ENCODE measurements at places on chromosomes 2 and 18. TPM values are rescaled to one million over a fixed set of nuclear protein-coding genes. Genes with fewer than 3 reads are reported as not detected.

- DNase-seq, result no peak
These were observed 241.1 kb downstream of the BCL2 start for GRCh38 chr18:63078471-63078870.

DNA sequence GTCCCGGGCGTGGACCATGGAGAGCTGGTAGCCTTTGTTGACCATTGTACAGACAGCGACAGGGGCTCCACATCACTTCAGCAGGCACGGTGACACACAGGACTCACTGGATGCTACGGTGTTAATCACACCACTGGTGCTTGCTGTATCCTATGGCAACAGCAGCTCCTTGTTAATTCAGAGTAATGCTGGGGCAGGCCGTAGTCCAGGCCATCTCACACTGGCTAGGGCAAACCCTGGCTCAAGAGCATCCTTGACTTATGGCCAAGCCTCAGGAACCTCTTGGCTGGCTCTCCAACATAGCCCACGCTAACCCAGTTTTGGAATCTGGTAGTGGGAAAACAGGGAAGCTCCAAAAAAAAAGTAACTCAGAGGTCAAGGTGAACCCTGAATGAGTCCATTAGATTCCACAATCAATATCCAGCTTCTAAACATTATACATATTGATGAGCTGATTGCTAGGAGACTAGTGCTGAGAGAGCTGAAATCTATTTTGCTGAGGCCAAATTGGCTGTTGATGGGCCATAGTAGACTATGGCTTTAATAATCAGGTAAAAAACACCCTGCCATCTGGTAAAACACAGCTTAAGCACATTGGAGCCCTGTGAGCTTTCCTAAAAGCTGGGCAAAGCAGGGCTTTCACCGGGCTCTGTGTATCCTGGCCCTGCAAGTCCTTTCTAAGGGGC is 253.6 kb downstream of the PRKCE start:
- DNase-seq, result no peak

- no peak for DNase-seq
These were observed 358.7 kb upstream of the TNP1 start for GRCh38 chr2:217218269-217219163.

DNA sequence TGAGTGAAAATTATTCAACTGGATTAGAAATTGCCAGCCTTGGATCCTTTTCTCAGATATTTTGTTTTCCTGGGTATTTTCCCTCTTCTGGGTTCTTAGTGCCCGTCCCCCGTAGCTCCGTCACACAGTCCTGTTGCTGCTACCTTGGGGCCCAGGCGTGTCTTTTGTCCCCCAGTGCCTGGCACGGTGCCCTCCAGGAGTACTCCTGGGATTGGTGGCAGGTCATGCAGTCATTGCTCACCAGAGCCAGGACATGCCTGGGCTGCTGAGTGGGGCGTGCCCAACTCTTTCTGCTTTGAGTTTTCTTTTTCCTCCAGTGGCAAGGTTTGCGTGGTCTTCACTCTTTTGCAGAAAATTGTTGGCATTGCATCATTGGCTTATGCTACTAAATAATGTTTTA is 275.2 kb downstream of the AGAP1 start:
- no peak for DNase-seq

GRCh38 chr18:54210463-54210862 is 14.0 kb downstream of the MBD2 start:
- no peak for DNase-seq

DNA sequence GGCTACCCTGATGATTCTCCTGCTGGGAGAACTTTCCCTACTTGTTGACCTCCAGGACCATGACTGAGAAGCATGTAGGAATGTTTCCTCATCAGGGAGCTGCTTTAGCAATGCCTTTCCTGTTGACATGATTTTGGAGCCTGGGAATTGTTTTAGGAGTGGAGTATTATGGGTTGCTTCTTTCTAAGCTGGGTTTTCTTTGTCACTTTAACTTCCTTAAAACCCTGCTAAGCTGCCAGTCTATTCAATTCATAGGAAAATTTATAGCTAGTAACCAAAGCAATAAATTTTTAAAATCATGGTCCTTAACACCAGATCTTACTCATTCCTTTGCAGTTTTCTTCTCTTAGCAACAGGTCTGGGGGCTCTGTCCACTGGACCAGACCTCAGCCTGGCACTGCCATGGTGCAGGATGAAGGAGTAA is 125.6 kb upstream of the TACR1 start:
- DNase-seq, result no peak

DNA sequence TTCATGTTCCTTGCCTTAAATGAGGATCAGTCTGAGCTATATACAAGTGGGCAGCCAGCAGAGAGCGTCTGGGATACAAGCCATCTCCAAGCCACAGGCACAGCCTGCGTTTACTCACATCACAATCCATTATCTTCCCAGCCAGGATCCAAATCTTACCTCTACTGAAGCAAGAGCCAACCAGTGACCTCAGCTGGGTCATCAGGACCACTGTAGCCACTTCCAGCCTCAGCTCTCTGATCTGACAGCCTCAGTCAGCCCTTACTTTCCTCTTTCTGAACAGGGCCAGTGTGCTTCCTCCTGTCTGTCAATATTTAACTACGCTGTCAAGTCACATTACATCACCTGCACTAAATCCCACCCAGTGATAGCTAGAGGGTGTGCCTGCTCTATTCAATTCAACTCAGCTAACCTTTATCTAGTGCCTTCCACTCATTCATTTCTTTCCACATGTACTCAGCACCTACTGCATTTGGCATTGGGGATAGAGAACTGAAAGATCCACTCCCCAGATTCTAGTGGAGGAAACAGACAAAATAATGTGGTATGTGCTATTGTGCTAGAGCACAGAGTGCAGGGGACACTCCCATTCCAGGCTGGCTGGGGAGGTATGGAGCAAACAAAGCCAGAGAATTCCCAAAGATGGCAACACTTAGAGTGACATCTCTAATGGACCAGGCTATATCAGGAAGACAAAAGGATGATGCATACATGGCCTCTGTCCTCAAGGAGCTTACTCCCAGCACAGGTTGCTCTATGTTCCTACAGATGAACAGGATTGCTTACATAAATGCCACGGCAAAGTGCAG is 146.5 kb downstream of the NCKAP5 start:
- no peak for DNase-seq

- DNase-seq, result no peak
These were observed 108.5 kb upstream of the RND3 start for GRCh38 chr2:150595803-150596470.

DNA sequence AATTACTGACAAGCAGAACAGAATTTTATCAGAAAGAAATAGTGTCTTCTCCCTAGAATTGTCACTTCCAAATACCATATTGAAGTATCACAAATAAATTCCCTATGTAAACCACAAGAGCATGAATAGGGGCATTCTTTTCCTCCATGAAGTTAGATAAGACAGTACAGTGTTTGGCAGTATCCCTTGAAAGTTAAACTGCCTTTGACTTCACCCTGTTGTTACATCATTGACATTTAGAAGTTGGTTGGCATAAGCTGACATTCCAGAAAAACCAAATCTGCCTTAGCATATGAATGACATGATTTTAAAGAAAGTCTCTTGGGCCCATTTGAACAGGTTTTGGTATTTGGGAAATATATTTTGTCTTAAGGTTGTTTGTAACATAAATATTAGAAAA is 50.2 kb upstream of the OSR1 start:
- DNase-seq, result no peak

DNA sequence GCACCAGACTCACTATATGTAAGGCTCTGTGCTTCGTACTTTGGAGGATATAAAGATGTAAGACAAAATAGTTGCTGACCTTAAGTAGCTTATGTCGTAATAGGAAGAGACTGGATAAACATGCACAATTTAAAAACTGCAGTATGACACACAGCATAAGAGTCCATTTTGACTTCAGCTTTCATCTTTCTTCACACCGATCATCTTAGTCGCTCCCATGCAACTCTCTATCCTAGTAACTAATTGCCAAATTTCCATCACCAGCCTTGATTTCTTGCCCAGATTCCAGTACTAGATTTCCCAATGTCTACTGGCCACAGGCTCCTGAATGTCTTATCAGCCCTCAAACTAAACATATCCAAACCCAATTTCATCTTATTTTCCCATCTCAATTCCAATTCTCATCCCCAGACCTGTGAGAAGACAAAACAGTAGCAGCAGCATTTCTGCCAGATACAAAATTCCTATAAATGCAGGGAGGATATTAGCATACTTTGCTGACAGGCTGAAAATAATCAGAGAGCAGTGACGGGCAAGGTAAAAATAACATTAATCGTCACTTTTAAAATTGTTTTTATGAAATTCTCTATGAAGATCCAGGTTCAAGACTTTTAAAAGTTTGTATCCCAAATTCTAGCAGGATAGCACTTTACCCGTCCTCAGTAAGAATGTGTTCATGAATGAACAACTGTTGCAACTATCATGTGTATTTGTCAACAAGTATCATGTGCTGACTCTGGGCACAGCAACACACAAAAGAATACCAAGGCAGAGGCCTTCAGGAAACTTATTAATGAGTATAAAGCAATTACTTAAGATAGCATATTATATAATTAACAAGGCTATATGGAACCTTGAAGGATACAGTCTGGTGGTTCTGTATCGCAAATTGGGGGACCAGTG is 42.2 kb downstream of the KIDINS220 start:
- DNase-seq, result no peak

DNA sequence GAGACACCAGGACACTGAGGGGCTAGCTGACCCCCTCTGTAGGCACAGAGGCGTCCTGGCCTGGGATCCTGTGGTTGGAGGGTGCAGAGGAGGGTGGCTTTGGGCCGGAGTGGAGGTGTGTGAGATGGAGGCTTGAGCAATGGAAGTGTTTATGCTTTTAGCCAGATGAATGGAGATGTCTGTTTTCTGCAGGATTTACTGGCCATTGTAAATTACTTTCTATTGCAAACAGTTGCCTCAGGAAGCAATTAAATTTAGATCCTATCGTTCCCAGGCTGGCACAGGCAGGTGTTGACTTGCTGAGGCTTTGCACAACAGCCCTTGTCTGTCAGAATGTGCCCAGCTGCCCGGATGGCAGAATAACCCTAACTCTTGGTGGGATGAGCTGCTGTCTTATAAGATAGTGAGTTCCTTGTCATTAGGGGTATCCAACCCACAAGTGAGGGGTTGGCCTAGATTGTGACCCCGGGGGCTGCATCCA is 1.8 kb upstream of the ARID5A start:
- DNase-seq, result no peak

DNA sequence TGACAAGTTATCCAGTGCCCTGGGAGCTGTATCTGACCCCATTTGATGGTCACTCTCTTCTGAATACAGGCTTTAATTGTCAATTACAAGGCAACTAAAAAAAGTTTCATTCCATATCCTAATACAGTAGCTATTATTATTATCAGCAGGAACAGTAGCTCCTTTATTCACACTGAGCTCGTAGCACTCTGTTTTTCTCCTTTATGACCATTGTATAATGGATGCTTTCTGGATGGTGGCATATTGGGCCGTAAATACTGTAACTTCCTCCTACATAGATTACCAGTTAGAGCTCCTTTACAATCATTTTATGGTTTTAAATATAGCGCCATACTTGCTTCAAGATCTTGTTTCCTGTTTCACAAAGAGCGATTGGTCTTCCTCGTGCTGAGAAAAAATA is 1040.3 kb downstream of the TSN start:
- no peak for DNase-seq

- DNase-seq, result no peak
These were observed 223.5 kb downstream of the NEDD4L start for GRCh38 chr18:58267493-58267892.

DNA sequence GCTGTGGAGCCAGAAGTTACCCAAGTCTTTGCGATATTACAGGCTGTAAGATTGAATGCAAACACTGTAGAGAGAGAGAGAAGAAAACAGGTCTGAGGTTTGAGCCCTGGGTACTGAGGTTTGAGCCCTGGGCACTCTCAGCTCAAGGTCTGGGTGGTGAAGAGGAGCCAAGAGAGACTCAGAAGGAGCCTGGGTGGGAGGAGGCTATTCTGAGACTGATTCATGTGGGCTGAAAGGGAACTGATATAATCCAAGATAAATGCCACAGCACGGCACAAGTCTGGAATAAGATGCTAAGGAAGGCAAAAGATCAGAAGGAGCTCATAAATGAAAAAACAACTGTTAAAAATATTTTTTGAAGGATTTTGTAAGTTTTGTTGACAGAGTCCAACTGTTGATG is 407.6 kb upstream of the HS6ST1 start:
- DNase-seq, result no peak

DNA sequence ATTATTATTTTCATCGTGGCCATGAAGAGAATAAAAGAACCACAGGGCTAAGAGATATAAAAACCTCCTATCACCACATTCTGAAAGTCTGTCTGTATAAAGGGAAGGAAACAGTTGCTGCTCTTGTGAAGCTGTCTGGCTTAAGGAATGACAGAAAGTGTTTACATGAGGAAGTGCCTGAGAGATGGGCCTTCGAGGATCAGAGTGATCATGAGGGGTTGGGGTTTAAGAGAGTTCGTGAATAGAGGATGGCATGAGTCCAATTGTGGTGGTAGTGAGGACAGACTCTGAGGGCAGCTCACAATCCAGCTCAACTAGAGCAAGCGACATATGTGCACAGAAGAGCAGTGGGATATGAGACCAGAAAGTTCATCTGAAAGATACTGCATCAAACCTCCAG is 65.8 kb upstream of the PIEZO2 start:
- no peak for DNase-seq

GRCh38 chr2:150606380-150607060 is 119.1 kb upstream of the RND3 start:
- no peak for DNase-seq

- DNase-seq, result no peak
These were observed 49.3 kb upstream of the PLB1 start for GRCh38 chr2:28446531-28446930.

DNA sequence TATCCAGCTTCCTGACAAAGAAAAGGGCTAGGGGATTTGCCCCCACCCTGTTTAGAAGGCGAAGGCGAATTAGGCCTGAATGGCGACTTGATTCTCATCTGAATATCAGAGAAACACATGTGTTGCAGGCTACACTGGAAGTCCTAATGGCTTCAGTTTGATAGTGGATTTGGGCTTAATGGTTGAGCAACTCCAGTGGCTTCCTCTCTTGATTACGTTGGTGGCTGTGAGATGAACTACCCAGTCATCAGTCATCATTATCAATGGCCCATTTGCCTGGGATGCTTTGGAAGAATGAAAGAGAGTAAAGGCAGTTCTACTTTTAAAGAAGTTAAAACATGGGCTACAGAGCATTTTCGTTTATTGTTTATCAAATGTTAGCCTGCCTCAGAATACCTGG is 60.9 kb upstream of the IL1R1 start:
- DNase-seq, result no peak

- DNase-seq, result no peak
These were observed 63.5 kb downstream of the LAMA3 start for GRCh38 chr18:23752796-23753195.

MPP4 gene
- not detected for total RNA-seq

ETAA1 gene
- total RNA-seq, result 37.6 TPM

ITGB6 gene
- not detected for total RNA-seq

UGT1A4 gene
- total RNA-seq, result not detected

TUBA3D gene
- total RNA-seq, result 8.0 TPM

DCDC2C gene
- total RNA-seq, result not detected
